ENCODE measurements at places on chromosomes 7 and 10.

GRCh38 chr7:120794106-120794729 is 63.7 kb downstream of the TSPAN12 start:
- DNase-seq = no peak

- no peak for DNase-seq
Measured at GRCh38 chr7:37027557-37028341, 303.5 kb upstream of the AOAH start.

GRCh38 chr7:130901209-130901783 is 167.3 kb upstream of the KLF14 start:
- DNase-seq = no peak

- DNase-seq = no peak
Measured at GRCh38 chr10:67801118-67801517, 36.9 kb downstream of the DNAJC12 start.

DNA sequence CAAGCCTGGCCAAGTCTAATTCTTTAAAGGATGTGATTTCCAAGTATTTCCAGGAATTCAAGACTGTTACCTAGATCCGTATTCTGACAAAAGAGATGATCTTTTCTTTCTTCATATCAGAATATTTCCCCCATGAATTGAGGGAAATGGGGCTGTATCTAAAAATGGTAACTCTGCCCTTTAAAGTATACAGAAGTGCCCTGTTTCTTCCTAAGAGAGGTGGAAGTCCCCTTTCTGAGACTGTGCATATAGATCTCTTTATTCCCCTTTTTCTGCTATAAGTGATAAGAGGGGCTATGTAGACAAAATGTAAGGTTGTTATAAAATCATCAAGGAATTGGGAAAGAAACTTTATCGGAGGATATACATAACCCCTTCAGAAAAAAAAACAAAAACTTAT is 287.1 kb upstream of the KAT6B start:
- no peak for DNase-seq

- no peak for DNase-seq
Measured at GRCh38 chr10:71631007-71631861, 88.3 kb downstream of the C10orf105 start.

- DNase-seq = peak; percentile 21
Measured at GRCh38 chr10:46171661-46172060, 115.1 kb upstream of the ANTXRL start.

DNA sequence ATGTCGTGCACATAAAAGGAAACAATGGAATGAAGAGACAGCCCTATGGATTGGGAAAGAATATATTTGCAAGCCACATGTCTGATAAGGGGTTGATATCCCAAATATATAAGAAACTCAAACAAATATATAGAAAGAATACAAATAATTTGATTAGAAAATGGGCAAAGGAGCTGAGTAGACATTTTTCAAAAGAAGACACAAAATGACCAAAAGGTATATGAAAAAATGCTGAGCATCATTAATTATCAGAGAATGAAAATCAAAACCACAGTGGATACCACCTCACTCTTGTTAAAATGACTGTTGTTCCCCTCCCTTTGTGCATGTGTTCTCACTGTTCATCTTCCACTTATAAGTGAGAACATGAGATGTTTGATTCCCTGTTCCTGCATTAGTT is 175.3 kb downstream of the CNTNAP2 start:
- DNase-seq = no peak

DNA sequence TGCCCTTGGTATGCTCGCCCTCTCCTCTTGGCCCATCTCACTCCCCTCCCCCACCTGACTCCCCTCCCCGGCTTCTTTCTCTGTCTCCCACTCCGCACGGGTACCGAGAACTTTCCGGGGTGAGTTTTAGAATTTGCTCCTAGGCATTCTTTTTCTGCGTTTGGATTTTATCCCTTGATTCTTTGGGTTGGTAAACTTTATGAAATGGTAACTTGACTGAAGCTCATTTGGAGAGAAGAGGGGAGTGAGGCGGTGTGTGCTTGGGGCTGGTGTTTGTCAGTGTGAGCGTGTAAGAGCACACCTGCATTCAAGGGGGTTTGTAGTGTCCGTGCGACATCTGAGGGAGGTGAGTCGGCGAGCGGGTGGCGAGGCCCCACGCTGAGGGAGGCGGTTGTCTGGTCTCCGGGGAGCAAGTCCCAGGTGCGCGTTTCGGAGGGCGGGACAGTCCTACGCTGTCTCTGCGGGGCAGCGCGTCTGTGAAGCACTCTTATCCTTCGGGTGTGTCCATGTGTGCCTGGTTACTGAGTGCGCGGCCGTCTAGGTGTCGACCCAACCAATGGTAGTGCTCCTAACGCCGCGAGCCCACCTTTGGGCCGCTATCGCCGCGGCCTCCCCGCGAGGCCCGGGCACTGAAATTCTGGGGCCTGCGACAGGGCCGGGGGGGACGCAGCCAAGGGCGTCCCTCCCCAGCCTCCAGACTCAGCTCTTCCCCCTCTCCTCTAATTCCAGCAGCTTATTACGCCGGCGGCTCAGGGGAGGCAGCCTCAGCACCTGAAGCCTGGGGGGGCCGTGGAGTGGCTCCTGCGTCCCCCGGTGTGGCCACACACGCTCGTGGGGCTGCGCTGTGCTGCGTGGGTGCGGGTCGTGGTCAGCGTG is 2.6 kb upstream of the ZNF503 start:
- DNase-seq = no peak

- no peak for DNase-seq
Measured at GRCh38 chr10:106661133-106661766, 503.3 kb downstream of the SORCS1 start.

- no peak for DNase-seq
Measured at GRCh38 chr7:37993060-37993501, 72.6 kb downstream of the EPDR1 start.

- DNase-seq = no peak
Measured at GRCh38 chr7:127557803-127558202, 27.6 kb downstream of the GCC1 start.

DNA sequence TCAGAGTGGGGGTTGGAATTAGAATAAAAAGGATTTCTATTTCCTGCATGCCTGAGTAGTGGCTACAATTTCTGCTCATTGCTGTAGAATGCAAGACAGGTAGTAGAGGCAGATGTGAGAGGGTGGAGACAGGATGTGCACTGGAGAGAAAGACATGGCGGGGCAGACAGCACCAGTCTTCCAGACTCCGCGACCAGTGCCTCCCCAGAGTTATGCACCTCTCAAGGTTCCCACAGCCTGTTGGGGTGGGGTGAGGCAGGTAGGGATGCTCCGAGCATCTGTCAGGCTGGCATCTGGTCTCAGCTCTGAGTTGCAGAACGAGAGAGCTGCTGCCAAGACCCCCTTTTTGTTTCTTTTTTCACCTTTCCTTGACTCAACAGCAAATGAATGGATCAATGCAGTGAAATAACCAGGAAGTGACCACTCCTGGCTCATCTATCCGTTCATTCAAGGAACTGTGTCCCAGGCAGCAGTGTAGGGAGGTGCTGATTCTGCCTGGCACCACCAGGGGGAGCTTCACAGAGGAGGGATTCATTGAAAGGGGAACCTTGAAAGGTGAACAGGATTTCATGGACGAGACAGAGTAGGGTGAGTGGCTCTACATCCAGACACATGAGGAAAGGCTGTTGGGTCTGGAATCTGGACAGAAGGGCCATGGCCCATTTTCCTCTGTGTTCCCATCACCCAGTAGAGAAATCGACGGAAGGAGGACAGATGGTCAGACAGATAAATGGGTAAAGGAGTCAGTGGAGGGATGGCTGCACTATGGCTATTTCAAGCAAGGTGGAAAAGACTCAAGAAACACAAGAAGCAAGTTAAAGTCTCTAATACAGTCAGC is 17.2 kb upstream of the SLC18A3 start:
- DNase-seq = no peak

DNA sequence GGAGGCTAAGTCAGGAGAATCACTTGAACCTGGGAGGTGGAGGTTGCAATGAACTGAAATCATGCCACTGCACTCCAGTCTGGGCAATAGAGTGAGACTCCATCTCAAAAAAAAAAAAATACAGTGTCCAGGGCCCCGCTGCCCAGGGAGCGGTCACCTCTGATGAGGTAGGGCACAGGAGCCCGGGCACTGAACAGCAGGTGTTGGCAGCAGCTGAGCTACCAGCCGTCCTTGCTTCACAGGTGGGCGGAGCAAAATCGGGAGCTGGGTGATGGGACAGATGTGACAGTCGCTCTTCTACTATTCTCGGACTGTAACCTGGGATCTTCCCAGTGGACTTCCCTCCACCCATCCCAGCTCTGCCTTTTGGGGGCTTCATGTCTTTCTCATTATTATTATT is 49.4 kb downstream of the GTF2IRD1 start:
- no peak for DNase-seq

DNA sequence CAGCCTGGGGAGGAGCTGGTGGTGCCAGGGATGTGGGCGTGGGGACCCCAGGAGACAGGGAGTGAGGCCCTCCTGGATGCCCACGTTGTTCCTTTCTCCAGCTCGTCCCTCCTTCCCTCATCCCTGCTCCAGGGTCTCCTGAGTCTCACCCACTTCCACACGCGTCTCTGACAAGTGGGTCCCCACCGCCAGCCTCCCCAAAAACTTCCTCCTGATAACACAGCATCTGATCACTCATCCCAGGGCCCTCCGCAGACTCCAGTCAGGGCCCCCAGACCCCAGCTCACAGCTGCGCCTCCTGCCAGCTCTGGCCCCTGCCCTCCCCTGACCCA is 60.6 kb upstream of the INPP5A start:
- DNase-seq = no peak

- DNase-seq = no peak
Measured at GRCh38 chr7:103628742-103629141, 182.7 kb upstream of the SLC26A5 start.

DNA sequence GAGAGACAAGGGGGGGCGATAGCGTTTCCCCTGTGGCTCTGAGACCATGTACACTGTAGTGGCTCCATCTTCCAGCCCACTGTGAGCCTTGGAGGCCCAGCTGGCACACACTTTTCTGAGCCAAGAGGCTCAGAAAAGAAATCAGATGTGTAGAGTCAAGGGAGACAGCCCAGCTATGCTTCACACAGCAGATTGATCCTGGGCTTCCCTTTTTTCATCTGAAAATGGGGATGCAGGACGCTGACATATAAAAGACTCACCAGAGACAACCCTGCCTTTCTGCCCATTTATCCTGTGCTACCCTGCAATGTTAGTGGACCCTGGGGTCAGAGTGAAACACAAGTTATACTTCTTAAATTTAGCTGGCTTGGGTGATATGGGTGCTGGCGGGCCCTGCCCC is 14.3 kb downstream of the TMEM273 start:
- DNase-seq = no peak

GRCh38 chr7:111992601-111993000 is 213.6 kb downstream of the DOCK4 start:
- DNase-seq = no peak

- no peak for DNase-seq
Measured at GRCh38 chr7:129453510-129454248, 19.4 kb downstream of the STRIP2 start.

GRCh38 chr10:27713941-27714340 is 31.7 kb downstream of the MKX start:
- DNase-seq = no peak

DNA sequence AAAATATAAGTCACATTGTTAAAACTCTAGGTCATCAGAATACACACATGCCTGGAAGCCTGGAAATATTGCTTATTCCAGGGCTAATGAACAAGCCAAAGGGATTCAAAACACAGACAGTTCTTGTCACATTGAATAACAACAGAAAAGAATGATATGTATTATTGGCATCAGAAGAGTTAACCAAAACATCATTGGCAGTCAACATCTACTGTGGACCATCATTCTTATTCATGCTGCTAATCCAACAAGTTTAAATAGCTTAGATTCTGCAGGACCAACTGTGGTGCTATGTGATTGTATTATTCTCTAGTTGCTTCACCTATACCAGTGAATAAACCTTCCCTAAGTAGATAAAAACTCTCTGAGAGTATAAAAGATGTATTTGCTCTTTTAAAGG is 198.3 kb downstream of the NEBL start:
- DNase-seq = no peak

DNA sequence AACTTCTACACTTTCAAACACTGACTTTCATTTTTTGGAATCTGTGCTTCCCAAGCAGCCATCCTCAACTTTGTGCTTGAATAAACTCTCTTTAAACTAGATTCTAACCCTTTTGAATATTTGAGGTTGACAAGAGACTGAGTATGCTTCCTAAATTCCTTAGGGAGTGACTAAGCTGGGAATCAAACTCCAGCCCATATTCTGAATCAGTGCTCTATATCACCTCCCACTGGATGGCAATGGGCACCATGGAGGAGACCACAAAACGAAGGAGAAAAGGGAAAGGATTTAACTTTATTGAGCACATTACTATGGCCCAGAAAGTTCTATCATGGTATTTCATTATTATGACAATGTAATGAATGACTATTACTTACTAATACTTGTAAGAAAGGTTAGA is 17.2 kb upstream of the SLC26A4 start:
- no peak for DNase-seq

DNA sequence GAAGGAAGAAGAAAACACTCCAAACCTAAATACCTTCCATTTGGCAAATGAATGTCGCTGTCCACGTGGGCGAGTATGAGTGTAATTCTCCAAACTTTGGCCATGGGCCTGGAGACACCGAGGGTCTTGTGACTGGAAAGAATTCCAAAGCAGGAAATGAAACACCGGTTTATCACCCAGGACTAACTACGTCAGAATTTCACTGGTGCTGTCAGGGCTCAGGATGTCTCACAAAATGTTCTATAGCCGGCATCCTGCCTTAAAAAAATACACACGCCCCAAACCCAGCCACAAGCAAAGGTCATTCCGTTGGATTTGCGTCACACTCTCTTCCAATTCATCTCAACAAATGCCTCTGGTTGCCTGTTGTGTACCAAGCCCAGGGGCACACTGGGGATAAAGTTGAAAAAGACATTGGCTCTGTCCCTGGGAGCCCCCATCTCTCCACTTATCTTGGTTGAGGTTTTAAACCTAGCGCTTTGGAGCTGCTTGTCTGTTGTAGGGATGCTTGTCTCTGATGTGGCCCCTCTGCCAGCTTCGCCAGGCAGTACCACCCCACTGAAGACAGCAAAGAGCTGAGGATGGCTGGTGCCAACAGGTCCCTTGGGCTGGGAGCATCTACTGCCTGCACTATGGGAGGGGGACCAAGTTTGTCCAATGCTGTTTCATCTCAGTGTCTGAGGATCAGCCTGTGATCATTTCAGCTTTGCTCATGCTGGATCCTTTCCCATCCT is 31.2 kb downstream of the GSTO2 start:
- DNase-seq = no peak

GRCh38 chr10:67098461-67098860 is 172.6 kb downstream of the LRRTM3 start:
- DNase-seq = no peak

DNA sequence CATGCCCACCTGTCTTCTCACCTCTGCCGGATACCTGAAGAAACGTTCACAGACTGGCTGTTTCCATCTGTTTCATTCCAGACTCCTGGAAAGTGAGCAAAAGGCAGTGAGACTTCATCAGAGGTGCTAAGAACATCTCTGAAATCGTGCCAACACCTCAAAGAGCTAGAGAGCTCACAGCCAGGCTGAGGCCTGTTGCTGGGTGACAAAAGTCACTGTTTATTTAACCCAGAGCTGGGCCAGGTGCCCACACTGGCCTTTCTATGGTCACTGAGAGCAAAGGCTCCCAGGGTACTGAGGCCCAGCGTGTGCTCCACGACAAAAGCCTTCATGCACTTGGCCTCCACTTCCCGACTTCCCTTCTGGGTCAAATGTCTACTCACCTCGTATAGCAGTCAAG is 3.7 kb upstream of the NANOS1 start:
- DNase-seq = no peak

- no peak for DNase-seq
Measured at GRCh38 chr10:70773965-70774809, 11.0 kb downstream of the TBATA start.

GRCh38 chr7:33744293-33745075 is 160.9 kb upstream of the BMPER start:
- DNase-seq = no peak

Measured in bone marrow (tissue), 2 donors.